ENCODE measurements at places on chromosomes 12 and 14.

GRCh38 chr14:68318828-68319227, 474.0 kb downstream of the ZFP36L1 start:
- DNase-seq, result no peak

GRCh38 chr14:23413681-23414080, 5.6 kb upstream of the MYH6 start:
- DNase-seq, result no peak

GRCh38 chr12:94498073-94498472, 38.4 kb upstream of the CEP83 start:
- no peak for DNase-seq

- no peak for DNase-seq
Measured at GRCh38 chr14:20382526-20382925, 30.8 kb downstream of the TEP1 start.

DNA sequence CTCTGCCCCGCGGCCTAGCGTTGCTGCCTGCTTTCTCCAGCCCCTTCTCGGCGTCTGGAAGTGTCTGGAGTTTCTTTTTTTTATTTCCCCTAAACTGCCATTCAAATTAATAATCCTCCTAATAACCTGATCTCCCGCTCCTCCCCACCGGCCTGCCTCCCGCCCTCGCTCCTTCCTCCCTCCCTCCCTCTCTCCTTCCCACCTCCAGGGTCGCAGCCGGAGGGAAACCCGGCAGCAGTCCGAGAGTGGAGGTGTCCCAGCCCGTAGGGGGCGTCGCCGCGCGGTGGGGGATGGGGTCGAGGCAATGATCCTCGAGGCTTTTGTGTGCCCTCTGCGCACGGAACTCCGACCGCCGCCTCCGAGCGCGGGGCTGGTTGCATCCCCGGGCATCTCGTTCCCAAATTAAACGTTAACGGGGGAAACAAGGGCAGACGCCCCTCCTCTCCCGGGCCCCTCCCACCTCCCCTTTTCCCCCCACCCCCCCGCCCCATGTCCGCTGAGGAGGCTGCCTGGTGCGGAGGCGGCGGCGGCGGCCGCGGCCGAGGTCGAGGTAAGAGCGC, 1.0 kb upstream of the SOCS2 start:
- DNase-seq, result peak; percentile 55

- DNase-seq, result no peak
Measured at GRCh38 chr12:22289250-22289649, 45.3 kb downstream of the ST8SIA1 start.

- no peak for DNase-seq
Measured at GRCh38 chr12:133105620-133106019, 24.5 kb downstream of the ZNF891 start.

DNA sequence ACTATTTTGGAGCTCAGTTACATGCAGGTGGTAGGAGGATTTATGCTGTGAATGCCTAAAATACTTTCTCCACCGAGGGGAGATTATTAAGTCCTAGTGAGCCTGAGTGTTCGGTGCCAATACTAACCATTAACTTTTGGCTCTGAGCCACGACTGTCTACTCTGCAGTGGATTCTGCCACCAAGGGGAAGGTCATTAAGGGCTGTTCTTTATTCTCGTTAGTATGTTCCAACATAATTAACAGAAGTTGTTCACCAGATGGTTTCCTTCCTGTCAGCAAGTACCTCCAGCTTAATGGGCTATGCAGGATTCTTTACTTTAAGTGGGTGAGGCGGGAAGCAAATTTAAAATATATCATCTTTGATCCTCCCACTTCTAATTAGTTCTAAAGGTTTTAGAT, 326.3 kb downstream of the BMP4 start:
- no peak for DNase-seq

DNA sequence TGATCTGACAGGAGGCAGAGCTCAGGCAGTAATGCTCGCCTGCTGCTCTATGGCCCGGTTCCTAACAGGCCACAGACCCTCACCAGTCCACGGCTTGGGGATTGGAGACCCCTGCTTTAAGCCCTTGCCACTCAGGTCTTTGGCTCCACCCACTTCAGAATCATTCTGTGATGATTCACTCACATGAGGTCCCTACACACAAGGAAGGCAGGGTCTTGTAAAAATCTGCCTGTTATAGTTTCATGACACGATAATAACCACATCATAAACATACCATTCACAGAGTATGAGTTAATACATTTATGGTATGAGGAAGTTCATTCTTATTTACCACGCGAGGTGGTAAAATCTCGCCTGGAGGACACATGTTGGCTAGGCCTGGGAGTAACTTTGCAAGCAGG, 29.0 kb upstream of the MAX start:
- no peak for DNase-seq

- DNase-seq, result no peak
Measured at GRCh38 chr12:100656856-100657255, 83.4 kb downstream of the GAS2L3 start.

GRCh38 chr14:68922201-68922621, 56.9 kb downstream of the ACTN1 start:
- no peak for DNase-seq

DNA sequence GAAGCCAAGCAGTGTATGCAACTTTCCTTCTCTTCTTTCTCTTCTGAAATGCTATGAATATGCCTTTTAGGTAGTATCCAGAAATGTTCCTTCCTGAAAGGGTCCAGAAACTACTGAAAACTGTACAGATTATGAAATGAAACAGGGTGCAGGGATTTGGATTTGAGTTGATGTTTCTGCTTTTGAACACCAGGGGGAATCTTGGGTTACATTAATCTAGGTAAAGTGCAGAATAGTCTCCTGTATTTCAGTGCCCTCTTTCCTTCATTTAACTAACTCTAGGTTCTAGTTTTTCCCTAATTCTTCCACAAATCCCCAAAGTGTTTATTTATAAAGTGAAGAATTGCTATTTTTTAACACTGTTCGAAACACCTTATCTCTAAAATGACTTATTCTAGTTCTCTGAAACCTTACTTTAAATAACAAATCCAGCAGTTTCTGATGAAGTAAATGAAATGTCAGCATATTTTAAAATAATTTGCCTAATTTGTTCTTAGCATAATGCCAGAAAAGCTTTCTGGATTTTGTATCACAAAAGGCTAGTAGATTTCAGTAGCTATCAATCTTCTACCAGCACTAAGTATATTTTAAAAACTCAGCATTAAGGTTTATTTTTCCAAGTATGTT, 111.9 kb downstream of the LRRK2 start:
- DNase-seq, result no peak

DNA sequence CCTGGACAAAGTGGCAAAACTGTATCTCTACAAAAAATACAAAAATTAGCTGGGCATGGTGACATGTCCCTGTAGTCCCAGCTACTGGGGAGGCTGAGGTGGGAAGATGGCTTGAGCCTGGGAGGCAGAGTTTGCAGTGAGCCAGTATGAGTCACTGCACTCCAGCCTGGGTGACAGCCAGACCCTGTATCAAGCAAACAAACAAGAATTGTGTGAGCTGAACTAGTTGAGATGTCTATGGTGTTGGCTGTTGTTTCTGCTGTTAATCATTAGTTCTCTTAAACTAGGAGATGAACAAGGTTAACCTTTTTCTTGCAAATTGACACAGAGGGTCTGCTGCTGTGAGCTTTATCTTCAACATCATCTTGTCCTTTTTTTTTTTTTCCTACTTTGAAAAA, 23.6 kb downstream of the RASSF3 start:
- no peak for DNase-seq

- DNase-seq, result no peak
Measured at GRCh38 chr12:127964717-127965116, 302.3 kb upstream of the TMEM132C start.

- DNase-seq, result no peak
Measured at GRCh38 chr12:4412465-4412864, 33.0 kb upstream of the FGF23 start.

- DNase-seq, result no peak
Measured at GRCh38 chr14:52729585-52729924, 411 bp upstream of the STYX start.

- no peak for DNase-seq
Measured at GRCh38 chr12:117026343-117026742, 72.9 kb downstream of the TESC start.

- DNase-seq, result no peak
Measured at GRCh38 chr14:33647385-33647786, 303.5 kb downstream of the EGLN3 start.

DNA sequence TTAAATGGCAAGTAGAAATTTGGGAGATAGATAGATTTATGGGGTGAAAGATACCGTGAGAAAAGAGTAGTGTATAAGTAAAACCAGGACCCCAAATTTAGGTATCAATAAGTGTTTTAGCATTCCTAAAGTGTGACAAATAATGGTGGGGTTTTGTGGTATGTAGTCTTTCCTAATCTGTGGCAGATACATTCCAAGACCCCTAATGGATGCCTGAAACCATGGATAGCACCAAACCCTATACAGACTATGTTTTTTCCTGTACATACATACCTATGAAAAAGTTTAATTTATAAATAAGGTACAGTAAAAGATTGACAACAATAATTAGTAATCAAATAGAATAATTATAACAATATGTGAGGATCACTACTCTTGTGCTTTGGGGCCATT, 14.4 kb upstream of the TCP11L2 start:
- DNase-seq, result no peak

DNA sequence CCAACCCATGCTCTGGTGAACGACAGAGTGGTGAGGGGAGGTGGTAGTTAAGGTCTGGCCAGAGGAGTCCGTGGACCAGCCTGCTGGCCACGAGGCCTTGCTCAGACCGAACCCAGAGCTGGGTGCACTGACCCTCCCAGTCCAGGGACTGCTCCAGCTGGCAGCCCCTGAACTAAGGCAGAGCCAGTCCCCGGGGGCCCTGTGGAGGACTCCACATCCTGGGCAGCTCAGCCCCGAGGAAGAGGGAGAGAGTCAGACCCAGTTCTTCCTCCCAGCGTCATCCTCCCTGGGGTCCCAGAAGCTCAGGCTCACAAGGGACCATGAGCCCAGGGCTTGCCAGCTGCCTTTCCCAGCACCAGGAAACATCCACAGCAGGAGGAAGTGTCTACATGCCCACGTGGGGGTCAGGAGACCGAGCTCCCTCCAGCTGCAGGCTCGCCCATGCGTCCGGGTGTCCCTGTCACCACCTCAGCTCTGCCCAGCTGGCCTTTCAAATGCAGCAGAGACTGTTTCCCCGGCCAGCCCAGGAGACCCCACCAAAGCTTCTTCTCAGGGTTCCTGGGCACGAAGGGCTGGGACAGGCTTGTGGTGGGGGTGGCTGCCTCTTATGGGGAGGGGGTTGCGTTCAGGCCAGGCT, 194.4 kb downstream of the KIF26A start:
- DNase-seq, result no peak

DNA sequence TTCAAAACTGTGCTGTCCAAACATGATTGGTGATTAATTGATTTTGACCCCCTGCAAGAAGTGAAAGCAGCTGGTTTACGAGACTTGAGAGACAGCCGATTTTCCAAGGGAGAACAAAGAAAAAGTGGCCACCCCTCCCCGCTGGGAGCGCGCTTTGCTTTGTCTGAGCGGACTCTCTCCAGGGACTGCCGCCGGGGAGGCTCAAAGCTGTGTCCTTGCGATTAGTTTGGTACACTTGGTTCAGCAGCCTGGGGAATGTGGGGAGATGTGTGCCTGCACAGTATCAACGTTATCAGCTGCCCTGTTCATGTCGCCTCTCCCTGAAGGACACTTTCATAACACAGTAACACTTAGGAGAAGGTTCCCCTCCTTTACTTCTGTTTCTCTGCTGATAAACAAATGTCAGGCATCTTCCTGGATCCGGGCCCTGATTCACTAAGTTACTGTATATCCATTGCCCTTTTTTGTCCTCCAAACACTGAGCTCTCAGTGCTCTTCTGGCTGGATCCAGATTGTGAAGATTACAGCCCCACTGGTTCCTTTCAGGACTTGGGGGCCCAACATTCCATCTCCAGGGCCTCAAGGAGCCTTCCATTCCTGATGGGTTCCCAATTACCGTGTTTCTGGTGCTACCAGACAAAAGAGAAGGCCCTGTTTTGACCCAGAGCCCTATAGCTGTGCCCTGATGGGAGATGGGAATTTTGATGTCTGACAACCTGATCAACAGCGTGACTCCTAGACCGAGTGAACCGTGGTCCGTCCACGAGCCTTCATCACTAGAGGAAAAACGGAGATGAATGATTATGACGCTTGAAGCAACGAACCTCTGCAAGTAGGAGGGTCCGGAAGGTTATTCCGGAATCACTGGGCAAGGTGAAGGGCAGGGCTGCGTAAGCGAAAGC, 31.7 kb upstream of the TUBA1C start:
- DNase-seq, result no peak

GRCh38 chr14:100103250-100104005, 38.2 kb downstream of the EVL start:
- DNase-seq, result no peak

DNA sequence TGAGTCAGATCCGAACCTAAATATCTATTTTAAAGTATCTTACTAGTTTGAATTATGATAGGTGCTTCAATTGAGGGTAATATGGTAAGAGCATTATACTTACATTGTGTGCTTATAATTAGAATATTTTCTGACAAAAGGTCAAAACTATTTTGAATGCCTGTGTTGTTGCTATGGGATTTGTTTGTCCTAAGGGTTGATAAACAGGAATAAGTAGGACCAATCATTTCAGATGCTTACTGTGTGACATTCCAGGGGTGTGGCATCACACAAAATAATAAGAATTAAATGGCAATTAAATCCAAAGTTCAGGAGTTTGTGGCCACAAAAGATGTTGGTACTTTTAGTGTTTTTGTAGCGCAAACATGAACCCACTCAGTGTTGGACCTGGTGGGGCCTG, 256.2 kb upstream of the DDHD1 start:
- DNase-seq, result no peak

DNA sequence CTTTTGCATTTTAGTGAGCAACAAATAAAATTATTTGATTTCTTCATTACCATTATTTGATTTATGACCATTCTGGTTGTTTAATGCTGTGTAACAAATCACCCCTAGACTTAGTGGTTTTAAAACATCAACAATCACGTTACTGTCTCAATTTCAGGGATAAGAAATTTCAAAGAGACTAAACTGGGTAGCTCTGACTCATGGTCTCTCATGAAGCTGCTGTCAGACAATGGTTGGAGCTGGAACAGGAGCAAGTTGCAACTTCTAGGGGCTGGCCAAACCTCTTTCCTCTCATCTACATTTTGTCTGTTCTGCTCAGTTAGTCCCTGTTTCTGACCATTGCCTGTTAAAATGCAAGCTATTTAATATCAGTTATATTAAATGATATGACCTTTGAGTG, 517.0 kb downstream of the KCNH5 start:
- no peak for DNase-seq

- peak; percentile 16 for DNase-seq
Measured at GRCh38 chr12:113059071-113059595, 2.6 kb downstream of the DTX1 start.

DNA sequence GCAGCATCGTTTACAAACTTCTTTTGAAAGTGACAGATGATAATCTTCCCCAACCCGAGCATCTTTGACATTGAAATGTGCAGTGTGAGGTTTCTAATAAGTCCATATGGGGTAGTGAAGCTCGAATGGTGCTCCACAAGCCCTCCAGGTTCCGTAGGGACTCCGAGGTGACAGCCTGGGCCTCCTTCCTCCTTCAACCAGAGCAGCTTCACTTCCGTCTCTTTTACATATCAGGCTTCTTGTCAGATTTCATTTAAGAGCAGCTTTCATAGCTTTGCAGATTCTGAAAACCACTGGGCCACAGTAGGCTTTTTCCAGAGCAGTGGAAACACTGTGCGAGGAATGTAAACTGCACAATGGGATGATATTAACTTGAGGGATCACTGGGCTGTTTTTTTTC, 103.6 kb upstream of the CPM start:
- no peak for DNase-seq
